Gastrocnemius medialis (tissue), 4 donors: ENCODE measurements at places on chromosomes 16 and 17.

GRCh38 chr16:10552998-10553491 lies 27.4 kb downstream of the EMP2 start:
- H3K4me3 ChIP-seq, result peak overlapping the region; percentile 33
- DNase-seq, result peak; percentile 33
- no peaks in the 10 kb centered on the region for H3K27me3 ChIP-seq
- peaks cover 20% of the 10 kb centered on the region for H3K4me1 ChIP-seq

DNA sequence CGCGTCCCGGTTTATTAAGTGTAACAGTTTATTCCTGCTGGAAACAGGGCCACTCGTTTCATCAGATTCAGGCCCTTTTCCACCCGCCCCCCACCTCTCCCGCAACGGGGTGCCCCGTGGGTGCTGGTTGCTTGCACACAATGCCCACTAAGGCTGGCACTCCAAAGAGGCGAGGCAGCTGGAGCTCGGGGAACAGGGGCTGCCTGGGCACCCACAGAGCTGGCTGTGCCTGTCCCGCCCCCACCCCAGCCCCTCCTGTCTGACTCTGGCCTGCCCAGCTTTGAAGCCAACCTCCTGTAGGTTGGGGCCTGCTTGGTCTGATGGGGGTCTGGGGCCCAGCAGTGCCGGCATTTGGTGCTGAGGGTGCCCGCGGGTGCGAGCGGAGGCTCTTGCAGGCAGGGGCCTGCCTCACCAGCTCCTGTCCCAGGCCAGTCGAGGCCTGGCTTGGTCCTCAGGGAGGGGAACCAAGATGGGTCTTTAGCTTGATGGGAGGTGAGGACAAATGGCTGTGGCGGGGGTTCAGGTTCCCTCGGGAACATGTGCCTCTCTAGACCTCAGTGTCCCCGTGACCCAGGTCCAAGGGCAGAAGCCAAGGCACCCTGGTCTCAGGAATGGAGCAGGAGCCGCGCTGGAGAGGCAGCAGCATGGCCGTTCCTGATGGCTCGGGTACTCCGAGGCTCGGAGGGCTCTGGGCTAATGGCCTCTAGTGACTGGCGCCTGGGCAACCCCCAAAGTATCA lies 20.1 kb downstream of the MYBBP1A start:
- DNase-seq, result no peak
- H3K36me3 ChIP-seq, result no peaks in the 10 kb centered on the region
- no peak overlapping the region for H3K4me3 ChIP-seq
- H3K4me1 ChIP-seq, result peaks cover 47% of the 10 kb centered on the region
- H3K27me3 ChIP-seq, result no peaks in the 10 kb centered on the region
- H3K27ac ChIP-seq, result peak overlapping the region; percentile 66

- H3K4me1 ChIP-seq, result no peaks in the 10 kb centered on the region
- no peaks in the 10 kb centered on the region for H3K36me3 ChIP-seq
- no peak overlapping the region for H3K27ac ChIP-seq
- no peaks in the 10 kb centered on the region for H3K27me3 ChIP-seq
Observed at GRCh38 chr17:75566416-75566815, 21.2 kb upstream of the MYO15B start.

- no peaks in the 10 kb centered on the region for H3K27me3 ChIP-seq
- no peak overlapping the region for H3K4me3 ChIP-seq
- peaks cover 32% of the 10 kb centered on the region for H3K36me3 ChIP-seq
- peaks cover 28% of the 10 kb centered on the region for H3K4me1 ChIP-seq
- H3K27ac ChIP-seq, result no peak overlapping the region
Observed at GRCh38 chr16:48272837-48273421, 25.6 kb upstream of the ABCC11 start.

DNA sequence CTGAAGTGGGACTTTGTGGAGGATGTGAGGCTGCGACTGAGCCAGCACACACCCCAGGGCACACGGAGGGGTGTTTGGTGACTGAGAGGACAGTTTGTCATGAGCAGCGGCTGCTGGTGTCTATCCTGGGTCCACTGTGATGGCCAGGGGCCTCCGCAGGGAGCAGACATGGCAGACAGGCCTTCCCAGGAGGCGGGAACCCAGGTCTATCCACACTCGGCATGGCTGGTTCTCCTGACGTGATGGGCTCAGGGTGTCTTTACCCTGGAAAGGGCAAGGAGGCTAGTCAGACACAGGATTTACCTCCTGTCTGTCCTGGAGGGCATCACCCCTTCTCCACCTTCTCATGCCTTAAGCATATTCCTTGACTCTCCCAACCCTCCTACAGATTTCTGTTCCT lies 671 bp upstream of the CD300C start:
- H3K4me1 ChIP-seq, result no peaks in the 10 kb centered on the region
- no peaks in the 10 kb centered on the region for H3K27me3 ChIP-seq
- no peak overlapping the region for H3K27ac ChIP-seq
- DNase-seq, result no peak
- H3K36me3 ChIP-seq, result no peaks in the 10 kb centered on the region
- H3K4me3 ChIP-seq, result no peak overlapping the region
